ENCODE measurements at places on chromosomes 16 and 17.

DNA sequence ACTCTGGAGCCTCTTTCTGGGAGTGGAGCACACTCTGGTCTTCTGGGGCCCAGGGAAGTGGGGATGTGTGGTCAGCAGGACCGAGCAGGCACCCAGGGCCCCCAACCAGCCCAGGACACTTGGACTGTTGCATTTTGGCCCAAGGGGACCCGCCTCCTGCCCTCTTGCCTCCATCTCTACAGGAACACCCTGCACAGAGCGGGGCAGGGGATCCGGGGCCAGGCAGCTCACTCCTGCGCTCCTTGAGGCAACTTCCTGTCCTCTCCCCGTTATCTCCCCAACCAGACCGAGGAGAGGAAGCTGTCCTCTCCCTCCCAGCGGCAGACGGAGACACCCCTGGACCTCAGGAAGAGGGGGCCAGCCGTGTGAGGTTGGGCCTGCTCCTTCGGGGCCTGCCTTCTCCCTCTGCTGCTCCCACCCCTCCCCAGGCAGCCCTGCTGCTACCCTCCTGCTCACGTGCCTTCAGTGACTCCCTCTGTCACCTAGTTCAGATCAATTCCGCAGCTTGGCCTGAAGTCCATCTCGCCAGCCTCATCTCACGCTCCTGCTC lies 10.0 kb upstream of the ATP2A3 start:
- no peak for DNase-seq

DNA sequence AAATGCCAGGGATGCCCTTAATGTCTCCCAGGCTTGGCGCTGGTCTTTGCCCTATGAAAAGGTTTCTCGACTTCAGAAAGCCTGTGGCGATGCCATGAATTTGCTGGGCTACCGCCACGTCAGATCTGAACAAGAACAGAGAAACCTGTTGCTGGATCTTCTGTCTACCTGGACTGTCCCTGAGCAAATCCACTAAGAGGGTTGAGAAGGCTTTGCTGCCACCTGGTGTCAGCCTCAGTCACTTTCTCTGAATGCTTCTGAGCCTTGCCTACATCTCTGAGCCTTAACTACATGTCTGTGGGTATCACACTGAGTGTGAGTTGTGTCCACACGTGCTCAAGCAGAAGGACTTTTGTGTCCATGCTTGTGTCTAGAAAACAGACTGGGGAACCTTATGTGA lies 11.4 kb downstream of the CHST4 start:
- DNase-seq = peak; percentile 33

DNA sequence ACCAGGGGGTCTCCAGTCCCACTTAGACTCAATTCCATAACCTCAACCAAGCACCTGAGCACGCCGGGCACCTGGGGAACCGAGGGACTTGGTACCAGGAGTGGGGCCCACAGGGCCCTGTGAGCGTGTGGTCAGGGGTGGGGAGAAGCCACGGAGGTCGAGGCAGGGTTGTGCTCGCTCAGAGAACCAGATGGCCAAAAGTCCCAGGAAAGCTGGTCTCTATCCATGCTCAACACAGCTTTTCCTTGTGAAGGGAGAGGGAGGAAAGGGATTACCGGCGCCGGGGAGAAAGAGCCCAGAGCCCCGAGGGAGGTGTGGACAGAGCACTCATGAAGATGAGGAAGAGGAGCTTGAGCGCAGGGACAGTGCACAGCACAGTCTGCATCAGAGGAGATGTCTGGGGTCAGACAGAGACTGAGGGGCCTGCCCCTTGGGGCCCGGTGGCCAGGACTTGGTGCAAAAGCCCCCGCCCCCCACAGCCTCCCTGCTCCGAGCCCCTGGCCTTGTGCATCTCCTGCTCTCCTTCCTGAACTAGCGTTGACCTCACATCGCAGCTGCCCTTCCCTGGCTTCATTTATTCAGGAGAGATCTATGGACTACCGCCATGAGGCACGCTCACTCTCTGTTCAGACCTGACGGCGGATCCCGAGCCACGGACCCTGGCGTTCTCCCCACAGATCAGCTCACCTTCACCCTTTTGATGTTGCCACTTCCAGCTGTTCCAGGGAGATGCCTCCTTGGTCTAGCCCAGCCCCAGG lies 355.4 kb upstream of the TNRC6C start:
- DNase-seq = no peak

DNA sequence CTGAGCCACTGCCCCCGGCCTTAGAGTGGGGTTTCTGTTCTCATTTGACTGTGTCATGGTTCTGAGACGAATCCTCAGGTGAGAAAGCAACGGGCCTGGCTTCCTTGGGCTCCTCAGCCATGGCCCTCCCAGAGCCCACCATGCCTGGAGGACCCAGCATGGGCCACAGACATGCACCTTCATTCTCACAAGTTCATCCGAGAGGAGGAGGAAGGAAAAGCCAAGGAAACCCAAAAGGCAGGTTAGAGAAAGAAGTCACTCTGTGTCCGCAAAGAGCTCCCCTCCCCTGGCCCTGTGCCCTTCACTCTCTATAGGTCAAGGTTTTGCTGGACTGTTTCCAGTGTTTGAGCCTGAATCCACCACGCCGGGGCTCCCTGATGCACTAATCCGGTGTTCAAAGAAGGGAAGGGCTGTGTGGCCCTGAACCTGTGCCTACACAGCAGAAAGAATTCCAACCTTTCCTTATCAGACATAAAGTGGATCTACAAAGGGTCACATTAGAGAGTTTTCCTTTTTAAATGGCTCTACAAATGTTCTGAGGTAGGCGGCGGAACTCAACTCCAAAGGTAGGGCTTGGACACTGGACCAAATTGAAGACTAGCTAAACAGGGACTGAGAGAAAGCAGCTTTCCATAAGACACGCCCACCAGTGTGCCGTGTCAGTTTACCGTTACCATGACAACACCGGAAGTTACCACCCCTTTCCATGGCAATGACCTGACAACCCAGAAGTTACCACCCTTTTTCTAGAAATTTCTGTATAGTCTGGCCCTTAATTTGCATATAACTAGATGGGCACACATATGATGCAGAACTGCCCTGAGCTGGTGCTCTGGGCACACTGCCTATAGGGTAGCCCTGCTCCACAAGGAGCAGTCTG lies 15.9 kb upstream of the PECAM1 start:
- peak; percentile 40 for DNase-seq

- DNase-seq = no peak
Observed at GRCh38 chr16:5176505-5176904, 78.9 kb upstream of the EEF2KMT start.

GRCh38 chr17:14334919-14335318 lies 34.0 kb downstream of the HS3ST3B1 start:
- no peak for DNase-seq

GRCh38 chr17:32523017-32523680 lies 36.4 kb downstream of the CDK5R1 start:
- no peak for DNase-seq

DNA sequence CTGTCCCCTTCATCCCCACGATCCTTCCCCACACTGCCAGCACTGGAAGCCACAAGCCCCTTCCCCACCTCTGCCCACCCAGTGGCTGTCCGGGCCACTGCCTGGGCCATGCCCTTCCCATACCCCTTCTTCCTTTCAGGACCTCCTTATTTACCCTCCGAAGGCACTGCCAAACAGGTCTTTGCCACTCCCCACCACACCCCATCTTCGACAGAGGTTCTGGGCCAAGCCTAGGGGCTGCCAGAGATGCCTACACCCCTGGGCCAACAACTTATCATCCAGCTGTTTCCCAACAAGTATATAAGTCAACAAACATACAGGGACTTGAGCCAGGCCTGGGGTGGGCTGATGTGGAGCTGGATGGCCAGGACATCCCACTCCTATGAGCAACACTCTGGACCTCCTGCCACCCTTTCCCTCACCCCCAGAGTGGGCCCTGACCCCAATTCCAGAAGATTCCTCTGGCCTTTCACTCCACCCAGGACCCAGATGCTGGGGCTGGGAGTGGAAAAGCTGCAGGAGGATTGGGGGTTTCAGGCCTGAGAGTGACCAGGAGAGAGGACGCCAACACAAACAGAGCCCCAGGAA lies 1.5 kb upstream of the PPP1R1B start:
- DNase-seq = no peak

GRCh38 chr17:67862614-67863217 lies 37.4 kb downstream of the BPTF start:
- DNase-seq = no peak
